ENCODE measurements at places on chromosomes 16 and 17.

- DNase-seq = no peak
Measured at GRCh38 chr16:86038926-86039310, 140.0 kb downstream of the IRF8 start.

GRCh38 chr17:66429680-66430079, 127.3 kb downstream of the PRKCA start:
- no peak for DNase-seq

DNA sequence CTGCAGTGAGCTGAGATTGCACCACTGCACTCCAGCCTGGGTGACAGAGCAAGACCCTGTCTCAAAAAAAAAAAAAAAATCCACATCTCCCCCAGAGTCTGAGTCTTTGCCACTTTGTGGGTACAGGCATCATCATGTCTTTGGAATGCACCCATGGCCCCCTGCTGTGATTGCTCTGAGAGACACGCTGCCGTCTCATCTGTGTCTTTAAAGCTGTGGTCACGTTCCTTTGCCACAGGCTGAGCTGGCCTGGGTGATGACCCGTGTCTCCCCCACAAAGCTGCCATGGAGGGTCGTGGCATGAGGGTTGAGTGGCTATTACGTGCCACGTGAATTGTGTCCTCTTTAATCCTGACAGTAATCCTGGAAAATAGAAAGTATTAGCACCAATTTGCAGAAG, 20.2 kb downstream of the CRISPLD2 start:
- no peak for DNase-seq

DNA sequence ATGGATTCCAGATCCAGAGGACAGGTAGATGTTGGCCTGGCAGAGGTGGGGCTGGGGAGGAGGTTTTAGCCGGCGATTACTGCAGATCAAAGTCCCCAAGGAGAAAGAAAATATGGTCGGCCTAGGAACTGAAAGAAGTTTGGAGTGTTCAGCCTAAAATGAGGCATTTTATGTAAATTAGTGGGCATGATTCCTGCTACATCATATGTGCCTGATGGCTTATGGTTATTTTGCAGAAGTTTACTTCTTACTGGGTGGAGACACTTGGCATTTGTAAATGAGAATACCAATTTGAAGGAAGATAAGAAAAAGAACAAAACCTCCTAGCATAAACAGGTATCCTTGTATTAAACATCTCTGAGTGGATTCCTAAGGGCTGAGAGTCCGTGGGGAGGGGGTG, 149.3 kb downstream of the FOXL1 start:
- no peak for DNase-seq

- DNase-seq = no peak
Measured at GRCh38 chr17:66543526-66543925, 241.1 kb downstream of the PRKCA start.

DNA sequence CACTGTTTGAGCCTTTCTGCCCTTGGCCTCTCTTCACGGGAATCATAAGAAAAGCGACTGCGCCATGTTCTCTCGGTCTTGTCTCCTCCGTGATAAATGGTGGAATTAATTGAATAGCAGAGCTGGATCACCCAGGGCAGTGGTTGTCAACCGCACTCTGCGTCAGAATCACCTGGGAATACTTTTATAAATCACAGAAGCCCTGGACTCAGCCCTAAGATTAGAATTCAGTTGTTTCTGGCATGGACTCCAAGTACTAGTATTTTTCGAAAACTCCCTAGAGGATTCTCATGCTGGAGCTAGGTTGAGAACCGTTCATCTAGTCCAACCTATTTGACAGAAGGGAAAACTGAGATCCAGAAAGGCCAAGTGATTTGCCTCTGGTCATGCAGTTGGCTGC, 64.1 kb downstream of the SPACA3 start:
- no peak for DNase-seq

GRCh38 chr17:1234455-1234854, 35.8 kb upstream of the BHLHA9 start:
- DNase-seq = no peak

DNA sequence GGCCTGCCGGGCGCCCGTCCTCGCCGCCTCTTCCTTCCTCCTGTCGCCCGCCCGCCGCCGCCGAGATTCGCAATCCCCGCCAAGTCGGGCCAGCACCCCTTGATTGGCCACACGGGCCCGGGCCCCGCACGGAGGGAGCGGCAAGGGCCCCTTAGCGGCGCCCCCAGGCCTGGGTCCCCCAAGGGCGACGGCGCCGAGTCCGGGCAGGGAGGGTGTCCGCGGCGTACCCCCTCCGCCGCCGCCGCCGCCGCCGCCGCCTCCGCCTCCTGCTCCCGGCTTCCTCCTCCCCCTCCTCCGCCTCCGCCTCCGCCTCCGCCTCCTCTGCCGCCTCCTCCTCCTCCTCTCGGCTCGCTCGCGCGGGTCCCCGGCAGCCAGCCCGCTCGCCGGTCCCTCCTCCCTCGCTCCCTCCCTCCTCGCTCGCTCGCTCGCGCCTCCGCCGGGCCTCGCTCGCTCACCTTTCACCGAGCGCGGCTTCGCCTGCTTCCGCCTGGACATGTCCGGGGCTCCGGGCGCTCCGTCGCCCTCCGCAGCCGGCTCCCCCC, 561 bp downstream of the ZNF423 start:
- no peak for DNase-seq

DNA sequence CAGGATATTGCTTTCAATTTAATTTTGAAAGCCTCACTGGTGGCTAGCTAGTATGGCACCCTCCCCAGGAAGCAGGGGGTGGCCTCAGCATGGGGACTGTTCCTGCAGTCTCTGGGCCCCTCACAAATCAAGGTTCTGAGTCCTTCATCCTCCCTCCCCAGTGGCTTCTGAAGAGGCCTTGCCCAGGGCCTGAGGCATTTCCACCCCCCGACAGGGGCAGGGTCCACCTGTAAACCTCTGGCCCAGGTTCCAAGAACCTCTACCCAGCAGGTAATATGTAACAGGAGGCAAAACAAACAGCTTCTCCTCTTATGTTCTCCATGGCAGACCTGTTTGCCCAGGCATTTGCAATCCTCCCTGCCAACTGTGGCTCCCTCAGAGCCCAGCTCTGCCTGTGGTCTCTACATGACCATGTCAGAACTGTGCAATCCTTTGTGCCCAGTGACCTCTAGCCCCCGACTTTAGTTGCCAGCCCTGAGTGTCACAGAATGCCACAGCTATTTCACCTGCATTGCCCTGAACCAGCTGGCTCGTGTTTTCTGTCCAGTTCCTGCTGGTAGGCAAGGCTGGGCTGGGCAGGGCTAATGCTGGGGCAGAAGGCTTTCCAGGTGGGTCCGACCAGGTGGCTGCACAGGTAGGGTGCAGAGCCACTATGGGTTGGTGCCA, 14.3 kb downstream of the ACSF2 start:
- no peak for DNase-seq

GRCh38 chr17:17743391-17744112, 62.3 kb downstream of the RAI1 start:
- DNase-seq = no peak

GRCh38 chr16:1097156-1097555, 1.1 kb upstream of the C1QTNF8 start:
- no peak for DNase-seq

DNA sequence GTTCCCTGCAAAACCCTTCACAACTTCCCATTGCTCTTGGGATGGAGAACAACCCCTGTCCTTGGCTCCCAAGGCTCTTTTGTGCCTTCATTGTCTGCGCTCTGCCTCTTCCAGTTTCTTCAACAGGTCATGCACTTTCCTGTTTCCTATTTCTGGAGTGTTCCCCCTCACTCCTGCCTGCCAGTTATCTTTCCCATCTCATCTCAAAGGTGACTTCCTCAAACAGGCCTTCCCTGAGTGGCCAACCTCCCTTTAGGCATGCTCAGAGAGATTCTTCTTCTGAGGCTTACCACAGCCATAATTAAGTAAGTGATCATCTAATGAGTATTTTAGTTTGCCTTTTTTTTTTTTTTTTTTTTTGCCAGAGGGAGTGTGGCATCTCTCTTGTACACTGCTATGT, 2.9 kb upstream of the CYLD start:
- no peak for DNase-seq

DNA sequence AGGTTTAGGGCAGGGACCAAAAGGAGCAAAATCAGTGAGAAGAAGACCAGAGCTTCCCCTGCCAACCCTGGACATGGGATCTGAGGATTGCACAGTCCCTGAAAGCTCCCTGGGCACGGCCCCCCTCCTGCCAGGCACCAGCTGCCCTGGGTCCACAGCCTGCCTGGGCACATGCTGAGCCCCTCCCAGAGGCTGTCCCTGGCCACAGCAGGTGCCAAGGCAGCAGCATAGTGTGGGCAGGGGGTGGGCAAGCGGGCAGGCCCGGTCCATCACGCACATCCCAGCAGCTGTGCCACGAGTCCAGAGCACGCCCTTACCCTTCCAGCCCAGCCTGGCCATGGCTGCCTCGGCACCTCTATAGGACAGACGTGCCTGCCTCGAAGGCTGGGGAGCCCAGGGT, 12.7 kb downstream of the SCN4A start:
- no peak for DNase-seq

DNA sequence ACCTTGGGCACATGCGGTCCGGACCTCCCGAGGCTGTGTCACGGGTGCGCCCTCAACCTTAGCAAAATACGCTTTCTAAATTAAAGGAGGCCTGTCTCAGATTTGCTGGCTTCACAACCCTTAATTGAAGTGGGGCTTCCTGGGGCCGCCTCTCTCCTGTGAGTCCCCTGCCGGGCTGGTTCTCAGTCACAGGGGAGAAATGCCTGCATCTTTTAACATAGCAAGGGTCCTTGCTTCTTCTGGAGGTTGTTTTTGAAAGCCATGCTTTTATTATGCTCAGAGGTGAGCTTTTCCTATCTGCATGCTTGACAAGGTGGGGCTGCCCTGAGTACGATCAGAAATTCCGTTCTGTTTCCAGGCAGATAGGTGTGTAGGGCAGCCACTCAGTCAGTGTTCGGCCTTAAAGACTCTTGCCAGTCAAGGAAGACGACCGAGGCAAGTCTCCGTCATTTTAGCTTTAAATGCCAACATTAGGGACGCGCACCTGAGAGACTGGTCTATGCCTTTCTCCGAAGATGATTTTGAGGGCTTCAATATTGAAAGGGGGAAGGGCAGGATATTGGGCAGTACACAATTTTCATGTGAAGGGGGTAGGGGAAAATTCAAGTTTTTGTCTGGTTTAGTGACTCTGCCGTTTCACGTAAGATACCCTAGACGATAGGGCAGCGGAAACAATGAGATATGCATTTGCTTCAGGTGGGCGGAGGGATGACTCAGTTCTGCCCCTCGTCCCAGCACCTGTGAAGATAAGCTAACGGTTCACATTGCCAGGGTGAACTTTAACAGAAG, 5.5 kb upstream of the SLC7A5 start:
- no peak for DNase-seq

DNA sequence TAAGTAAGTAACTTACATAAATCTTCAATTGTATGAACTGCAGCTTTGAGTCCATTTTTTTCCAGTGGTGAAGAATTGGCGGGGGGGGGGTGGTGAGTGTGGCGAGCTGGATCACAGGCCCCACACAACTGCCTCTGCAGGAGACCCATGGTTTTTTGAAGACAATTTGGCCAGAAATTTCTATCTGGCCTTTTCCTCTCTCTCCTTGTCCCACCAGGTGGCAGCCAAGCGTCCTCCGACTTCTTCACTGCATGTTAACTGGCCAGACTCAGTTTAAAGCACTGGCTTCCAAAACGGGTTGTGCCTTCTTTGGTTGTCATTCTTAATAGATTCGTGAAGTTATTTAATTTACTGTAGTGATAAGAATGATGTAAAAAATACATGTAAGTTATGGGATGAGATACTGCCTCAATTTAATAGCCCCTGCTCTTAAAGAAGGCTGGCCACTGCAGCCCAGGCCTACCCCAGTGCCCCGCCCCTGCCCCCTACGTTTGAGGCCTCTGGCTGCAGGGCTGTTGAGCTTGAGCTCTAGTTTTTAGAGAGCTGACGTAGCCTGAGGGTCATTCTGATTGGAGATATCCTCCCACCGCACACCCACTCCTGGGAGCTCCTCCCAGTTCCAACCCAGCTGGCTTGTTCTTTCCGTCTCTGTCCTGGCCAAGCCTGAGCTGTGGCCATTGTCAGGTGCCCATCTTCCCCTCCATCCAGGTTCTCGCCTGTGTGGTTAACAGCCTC, 36.4 kb downstream of the AKAP1 start:
- DNase-seq = no peak

DNA sequence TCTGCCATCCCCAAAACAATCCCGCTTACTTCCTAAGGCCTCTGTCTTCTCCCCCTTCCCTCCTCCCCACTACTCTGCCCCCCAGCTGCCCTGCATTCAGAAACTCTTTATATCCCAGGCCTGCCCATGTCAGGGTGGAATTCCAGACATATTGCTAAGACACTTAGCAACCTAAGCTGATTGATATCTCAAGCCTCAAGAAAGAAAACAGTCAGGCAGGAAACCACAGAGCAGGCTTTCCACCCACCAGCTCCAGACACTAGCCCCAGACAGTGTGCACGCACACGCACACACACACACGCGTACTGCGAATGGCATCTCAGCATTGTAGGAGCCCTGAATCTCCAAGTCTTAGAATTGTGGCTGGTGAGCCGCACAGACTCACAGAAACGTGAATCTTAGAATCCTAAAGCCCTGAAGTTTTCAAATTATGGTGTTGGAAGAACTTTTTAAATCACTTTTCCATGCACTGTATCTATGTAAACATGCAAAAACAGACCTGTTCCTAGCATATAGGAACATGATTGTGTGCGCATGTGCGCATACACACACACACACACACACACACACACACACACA, 8.8 kb upstream of the LPCAT2 start:
- DNase-seq = no peak

GRCh38 chr17:49969134-49969759, at the start of gene DLX4:
TSS of gene DLX4 (plus strand) at chr17:49969190. CDS start at chr17:49969469, 279 bp downstream.
- DNase-seq = peak; percentile 70

- DNase-seq = no peak
Measured at GRCh38 chr17:13569398-13570123, 32.2 kb downstream of the HS3ST3A1 start.

GRCh38 chr16:2813771-2814221, 3.2 kb upstream of the PRSS21 start:
- no peak for DNase-seq

GRCh38 chr17:75614556-75615270, 18.5 kb upstream of the SMIM5 start:
- DNase-seq = no peak

DNA sequence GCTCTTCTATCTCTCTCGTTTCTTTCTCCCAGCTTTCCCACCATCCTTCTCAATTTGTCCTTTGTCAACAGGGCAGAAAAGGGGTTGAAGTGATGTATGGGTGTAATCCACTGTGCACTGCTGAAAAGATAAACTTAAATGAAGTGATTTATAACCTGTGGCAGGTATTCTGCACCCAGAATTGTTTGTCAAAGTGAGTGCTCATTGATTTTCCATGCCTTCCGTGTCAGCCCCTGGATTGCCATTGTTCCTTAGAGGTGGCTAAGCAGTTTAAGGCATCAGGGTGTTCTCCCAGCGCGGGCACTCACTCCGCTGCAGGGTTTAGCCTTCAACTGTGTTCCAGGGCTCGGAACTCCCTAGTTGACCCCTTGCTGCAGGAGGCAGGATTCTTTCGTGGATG, 82.9 kb downstream of the PITPNC1 start:
- no peak for DNase-seq

- no peak for DNase-seq
Measured at GRCh38 chr17:68627956-68628575, 26.9 kb upstream of the FAM20A start.

GRCh38 chr16:58475091-58475619, 24.8 kb upstream of the NDRG4 start:
- DNase-seq = no peak

- DNase-seq = no peak
Measured at GRCh38 chr17:260031-260791, 78.8 kb upstream of the DOC2B start.
